Effector CD4-positive, alpha-beta T cell (primary cell): ENCODE measurements at places on chromosomes 2 and 18.

DNA sequence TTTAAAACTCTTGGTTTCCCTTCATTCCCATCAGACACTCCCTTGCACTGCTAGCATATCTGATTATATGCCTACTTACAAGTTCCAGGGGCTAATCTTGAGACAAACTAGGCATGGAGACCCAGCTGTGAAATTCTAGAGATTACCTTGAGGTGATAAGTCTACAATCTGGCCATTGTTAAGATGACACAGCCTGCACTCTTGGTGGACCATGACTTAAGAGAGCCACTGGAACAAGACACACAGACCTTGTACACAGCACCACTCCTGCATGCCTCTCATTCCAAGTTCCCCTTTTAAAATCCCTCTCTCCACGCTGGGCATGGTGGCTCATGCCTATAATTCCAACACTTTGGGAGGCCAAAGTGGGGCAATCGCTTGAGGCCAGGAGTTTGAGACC is 387.2 kb upstream of the DCC start:
- DNase-seq: no peak

- no peak for DNase-seq
Observed at GRCh38 chr2:168992591-168993349, 38.4 kb downstream of the ABCB11 start.

DNA sequence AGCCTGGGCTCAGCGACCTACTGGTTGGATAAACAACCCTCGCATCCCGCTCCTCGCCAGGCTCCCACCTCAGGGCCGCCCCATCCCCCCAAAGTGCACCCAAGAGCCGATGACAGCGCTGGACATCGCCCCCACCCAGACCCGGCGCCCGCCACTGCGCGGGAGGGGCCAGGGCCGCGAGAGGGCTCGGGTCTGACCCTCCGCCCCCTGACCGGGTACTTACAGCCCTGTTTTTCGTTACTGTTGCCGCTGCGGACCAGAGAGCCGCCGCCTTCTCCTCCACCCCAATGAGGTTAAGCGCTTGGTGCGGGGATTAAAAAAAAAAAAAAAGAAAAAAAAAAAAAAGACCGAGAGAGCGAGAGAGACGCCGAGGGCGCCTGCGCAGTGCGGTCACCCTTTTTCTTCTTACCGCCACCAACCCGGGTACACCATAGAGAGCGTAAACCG is at the start of gene CLASP1:
Gene CLASP1 (minus strand): TSS at position 314 of the 447 bp plus-strand sequence. CDS start 43,567 bp downstream, outside the sequence.
- no peak for DNase-seq

DNA sequence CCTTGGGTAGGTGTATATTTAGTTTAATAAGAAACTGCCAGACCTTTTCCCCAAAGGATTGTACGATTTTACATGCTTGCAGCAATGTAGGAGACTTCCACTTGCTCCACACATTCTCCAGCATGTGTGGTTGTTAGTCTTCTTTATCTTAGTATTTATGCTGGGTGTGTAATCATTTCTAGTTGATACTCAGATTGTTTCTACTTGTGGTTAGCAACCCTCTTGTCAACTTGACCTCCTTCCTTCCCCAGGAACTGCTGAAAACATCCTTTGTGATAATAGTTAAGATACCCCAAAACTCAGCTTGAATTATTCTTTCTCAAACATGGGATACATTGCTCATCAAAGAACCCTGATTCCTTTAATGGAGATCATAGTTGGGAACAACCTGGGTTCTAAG is 37.2 kb upstream of the CYBRD1 start:
- DNase-seq: no peak

DNA sequence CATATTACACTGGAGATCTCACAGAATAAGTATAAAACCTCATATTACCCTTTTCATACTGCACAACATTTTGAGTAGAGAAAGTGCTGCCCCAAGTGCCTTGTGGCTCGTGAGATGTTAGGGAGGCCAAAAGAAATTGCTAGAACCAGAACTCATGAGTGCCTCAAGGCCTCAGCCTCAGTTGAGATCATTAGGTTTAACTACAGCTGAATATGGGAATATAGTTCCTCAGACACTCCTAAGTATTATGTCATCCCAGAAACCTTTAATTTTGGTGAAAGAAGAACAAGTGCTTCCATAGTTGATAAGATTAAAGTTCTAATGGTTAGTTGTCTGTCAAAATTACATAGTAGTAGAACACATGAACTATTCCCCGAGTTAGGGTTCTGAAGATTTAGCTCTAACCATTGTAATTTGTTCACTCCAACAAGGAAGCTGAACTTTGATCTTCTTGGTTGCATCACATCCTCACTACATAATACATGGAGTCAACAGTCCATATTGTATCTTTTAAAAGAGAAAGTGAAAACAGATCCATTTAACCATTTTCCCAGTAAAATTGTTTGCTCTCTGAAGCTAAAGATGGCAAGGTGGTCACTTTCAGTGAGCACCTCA is 9.6 kb upstream of the AQP4 start:
- no peak for DNase-seq

DNA sequence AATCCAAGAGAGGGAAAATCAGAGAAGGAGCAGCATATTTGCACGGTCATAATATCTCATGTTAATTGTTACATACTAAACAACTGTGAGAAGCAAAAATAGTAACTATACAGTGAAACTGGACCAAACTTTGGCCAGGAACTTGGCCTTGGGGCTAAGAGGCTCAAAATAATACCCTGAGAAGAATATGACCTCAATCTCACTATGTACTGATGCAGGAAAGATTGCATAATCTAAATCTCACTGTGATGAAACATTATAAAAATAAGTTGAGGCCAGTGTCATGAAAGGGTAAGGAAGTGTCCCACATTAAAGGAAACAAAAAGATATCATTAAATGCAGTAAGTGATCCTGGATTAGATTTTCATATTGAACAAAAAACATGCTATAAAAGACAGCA is 36.5 kb downstream of the ZRANB3 start:
- DNase-seq: no peak

DNA sequence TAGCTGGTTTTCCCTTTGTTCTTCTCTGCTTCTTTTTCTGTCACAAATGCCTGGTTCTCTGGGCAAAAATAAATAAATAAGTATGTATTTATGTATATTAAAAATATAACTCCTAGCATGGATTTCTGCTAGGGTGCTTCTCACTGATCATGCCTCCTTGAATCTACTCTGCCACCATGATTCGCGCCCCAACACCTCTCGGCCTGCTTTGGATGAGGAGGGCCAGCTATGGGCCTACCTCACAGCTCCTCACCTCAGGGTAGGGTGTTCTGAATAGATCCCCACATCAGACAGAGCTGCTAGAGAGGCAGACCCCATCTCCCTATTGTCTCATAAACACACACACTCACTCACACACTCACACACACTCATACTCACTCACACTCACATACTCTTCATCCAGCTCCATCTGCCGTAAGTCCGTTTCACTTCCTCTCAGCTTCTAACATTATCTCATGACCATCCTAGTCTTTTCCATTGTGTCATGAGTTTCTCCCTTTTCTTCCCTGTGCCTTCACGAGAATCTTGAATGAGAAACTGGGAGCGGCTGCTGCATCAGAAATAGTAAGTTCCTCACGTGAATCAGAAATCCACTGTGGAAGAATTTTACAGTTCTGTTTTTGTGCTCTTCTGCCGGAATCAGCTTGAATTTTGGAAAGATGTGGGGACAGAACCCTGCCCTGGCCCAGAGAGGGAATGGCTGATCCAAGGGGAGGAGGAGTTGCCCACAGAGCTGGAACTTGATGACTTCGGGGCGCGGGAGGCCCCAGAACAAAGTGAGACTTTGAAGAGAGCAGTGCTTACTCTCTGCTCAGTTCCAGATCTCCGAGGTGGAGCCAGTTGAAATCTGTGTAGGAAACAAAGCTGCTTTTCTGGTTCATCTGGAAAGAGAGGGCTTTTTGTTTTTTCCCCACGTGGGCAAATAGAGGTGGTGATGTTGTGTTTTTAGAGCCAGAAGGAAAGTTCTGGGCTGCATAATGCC is 20.9 kb downstream of the ANXA4 start:
- no peak for DNase-seq

DNA sequence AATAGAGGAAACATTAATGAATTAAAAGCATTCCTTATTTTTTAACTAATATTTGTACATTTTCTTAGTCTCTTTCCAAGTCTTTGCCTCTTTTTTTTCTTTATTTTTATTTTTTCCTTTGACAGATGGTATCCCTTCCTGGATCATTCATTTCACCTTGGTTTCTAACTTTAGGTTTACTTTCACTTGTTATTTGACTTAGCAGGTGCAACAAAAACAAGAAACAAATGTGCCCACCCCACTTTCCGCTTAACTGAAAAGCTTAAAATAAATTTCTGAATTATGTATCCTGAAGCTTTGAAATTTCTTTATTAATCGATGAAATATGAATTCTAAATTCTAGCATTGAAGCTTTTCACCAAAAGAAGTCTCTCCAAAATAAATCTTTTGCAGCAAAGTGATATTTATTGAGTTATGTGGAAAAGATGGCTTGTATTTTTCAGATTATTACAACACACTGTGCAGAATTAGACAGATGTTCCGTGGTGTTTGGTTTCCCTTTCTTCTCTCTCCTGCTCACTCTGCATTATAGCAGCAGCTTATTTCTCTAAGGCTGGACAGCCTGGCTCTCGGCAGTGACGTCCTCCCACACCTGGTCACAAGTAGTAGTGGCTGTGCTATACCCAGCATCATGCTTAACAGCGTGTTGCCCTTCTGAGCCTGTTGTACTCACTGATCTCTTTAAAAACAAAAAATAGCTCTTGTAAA is 99.1 kb upstream of the ZNF397 start:
- no peak for DNase-seq

DNA sequence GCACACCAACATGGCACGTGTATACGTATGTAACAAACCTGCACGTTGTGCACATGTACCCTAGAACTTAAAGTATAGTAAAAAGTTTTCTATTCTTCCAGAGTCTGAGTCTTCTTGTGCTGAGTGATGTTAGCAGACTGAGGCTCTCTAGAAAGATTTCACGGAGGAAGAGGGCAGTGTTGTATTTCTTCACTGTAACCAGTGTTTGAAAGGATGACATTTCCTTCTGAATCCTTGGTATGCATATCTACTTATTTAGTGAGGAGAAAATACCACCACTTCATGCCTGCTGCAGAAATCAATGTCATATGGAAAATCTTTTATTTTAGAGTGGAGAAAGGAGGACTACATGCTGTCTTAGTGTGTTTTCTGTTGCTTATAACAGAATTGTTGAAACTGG is 357.1 kb downstream of the CCDC85A start:
- DNase-seq: no peak

DNA sequence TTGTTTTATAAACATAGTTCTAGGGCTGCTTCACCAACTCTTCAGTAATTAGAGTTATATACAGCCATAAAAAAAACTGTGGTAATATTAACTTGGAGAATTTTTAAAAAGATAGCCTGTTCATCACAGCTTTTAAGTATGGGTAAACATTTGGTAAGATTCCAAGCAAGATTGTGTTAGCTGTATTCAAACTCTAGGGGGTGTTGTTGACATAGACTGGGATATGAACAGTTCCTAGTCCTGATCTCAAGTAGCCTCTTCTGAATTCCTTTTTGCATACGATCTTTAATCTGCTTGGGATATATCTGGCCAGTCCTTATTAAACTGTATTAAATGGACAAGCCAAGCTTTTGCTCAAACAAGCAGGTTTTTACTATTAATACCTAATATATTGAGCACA is 13.4 kb downstream of the NOP58 start:
- DNase-seq: no peak

DNA sequence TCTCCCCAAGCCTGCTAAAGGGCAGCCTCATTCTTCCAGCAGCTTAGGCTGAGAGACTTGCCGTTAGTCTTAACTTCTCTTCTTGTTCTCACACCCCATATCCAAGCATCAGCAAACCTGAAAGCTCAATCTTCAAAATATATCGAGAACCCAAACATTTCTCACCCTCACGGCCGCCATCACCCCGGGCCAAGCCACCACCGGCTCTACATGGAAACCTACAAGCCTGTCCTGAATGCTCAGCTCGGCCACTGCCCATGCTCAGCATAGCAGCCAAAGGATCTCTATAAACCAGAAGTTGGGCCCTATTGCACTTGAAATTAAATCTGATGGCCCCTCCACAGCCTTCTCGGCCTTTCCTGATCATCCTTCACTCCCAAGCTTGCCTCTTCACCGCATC is 2.1 kb downstream of the HS1BP3 start:
- no peak for DNase-seq
